H7 (cell line): ENCODE measurements at places on chromosomes 1 and 21. TPM values are rescaled to one million over a fixed set of nuclear protein-coding genes. Genes with fewer than 3 reads are reported as not detected.

MPL gene
- total RNA-seq, result 0.48 TPM in 1 of 2 replicates, not detected in the other

TRNP1 gene
- total RNA-seq, result 28.9 and 30.5 TPM in 2 replicates

FLAD1 gene
- total RNA-seq, result 152 and 177 TPM in 2 replicates

DNA sequence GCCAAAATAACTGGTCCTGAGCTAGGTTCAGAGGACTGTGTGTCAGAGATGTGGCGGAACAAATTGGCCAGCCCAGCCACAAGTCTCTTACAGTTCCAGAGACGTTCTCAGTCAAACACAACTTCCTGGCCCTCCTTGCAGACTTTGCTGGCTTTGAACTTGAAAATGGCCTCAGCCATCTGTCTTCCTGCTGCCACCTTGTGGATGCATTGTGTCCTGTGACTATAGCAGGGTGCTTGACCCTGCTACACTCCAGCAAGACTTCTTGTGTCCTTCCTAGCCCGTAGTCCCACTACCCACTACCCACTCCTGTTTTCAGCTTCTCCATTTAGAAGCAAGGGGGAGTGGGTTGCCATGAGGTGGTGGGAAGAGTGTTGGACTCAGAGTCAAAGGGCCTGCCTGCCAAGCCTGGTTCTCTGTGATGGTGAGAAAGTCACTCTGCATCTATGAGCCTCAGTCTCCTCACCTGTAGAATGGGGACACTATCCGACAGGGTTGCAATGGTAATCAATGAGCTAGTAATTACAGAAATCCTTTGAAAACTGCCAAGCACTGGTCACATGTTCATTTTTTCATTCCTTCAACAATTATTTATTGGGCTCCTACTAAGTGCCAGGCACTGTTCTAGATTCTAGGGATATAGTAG, 109.9 kb downstream of the IGSF21 start:
- peak; percentile 80 for DNase-seq

DNA sequence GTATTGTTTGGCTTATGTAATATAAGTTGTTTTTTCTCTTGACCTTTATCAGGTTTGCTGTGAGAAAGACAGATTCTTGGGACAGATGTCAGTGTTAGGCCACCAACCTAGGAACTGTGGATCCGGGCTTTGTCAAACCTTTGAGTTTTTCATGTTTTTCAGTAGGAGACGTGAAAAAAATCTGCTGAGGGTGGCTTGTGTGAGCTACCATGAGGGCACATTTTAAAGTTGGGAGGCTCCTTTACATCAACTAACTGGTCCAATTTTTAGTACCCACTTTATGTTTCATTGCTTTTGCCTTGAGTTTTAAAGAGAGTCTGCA, 801 bp downstream of the RPS6KC1 start:
- no peak for DNase-seq

DNA sequence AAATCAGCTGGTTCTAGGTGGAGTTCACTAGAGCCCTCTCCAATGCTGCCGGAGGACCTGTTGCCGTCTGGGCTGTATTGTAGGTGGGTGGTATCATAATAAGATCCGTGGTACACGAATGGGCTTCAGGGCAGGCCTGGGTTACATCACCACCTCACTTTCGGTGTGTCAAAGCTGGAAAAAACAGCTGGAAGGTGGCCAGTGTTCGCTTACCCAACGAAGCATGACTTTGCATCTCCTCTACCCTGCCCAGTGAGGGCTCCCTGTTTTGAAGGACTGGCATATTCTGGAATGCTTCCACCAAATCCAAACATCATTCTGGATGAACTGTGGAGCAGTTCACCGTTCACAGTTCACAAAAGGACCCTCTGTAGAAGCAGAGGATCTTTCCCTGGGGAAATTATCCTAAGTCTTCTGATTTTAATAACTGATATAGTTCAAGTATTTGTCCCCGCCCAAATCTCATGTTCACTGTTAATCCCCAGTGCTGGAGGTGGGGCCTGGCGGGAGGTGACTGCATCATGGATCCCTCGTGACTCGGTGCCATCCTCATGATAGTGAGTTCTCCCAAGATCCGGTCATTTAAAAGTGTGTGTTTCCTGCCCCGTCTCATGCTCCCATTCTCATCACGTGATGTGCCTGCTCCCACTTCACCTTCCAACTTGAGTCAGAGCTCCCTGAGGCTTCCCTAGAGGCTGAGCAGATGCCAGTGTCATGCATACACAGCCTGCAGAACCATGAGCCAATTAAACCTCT, 429.0 kb downstream of the KIF26B start:
- no peak for DNase-seq

DNA sequence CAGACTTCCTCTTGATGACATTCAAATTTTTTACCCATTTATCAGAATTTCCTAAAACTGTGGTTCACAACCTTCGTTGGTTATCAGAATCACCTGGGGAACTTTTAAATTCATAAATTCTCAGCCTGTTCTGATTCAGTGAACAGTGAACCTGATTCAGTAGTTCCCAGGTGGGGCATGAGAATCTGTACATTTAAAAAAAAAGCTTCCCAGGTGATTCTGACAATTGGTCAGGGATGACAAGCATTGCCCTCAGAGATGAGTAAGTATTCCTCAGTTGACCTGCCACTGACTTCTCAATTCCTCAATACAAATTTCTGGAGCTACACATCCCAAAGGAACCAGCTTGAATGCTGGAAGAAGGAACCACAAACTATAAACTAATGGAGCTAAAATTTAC, 23.5 kb upstream of the CR2 start:
- no peak for DNase-seq
